ENCODE measurements at places on chromosomes 7 and 10.
A peak's percentile ranks its signal among the peaks of the same experiment; 100 is the strongest.

DNA sequence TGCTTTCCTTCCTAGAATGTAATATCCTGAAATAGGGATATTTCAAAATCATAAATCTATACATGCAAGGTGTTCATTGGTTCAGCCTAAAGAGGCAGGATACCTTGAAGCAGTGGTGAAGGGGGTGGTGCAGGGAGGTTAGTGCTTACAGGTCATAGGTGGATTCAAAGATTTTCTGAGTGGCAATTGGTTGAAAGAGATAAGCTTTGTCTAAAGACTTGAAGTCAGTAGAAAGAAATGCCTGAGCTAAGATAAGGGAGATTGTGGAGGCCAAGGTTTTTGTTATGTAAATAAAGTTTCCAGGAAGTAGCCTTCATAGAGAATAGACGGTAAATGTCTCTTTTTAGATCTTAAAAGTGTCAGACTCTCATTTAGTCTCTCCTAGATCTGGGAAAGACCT, 741.2 kb upstream of the ZWINT start:
- no peak for DNase-seq

DNA sequence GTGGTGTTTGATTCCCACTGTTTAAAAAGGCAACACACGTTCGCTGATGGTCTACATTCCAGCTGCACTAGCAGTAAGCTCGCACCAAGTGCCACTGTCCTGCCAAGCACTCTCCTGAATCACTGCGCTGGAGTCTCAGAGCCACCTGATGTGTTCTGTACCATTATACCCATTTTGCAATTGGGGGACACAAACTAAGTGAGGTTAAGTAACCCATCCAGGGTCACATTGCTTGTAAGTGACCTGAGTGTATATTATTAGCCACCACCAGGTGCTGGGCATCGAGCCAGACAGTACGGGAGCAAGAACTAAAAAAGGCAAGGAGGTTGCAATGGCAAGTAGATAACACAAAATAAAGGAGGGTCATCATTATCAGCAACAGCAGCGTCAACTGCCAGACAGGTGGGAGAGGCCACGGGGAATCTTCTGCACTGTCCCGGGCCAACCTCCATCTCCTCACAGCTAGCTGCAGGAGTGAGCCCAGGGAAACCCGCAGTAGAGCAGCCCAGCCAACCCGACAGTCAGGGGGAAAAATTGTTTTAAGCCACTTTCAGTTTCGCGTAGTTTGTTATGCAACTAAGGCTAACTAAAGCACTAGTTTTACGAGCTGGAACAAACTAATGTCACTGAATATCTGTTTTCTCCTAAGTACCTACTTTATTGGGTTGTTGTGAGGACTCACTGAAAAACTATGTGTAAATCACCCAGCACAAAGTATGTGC, 712 bp upstream of the CPVL start:
- DNase-seq, result no peak

DNA sequence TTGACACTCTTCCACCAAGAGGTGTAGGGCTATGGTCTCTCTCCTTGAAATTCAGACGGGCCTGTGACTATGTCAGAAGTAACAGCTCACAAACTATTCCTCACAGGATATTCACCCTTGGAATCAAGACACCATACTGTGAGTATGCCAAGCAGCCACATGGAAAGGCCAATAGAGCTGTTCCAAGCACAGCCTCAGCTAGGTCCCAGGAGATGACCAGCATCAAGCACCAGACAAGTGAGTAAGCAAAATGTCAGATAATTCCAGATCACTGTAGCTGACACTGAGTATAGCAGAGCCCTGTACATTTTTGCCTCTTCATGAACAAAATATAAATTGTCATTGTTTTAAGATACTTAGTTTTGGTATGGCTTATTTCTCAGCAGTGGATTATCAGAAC, 88.1 kb upstream of the KCND2 start:
- DNase-seq, result no peak

DNA sequence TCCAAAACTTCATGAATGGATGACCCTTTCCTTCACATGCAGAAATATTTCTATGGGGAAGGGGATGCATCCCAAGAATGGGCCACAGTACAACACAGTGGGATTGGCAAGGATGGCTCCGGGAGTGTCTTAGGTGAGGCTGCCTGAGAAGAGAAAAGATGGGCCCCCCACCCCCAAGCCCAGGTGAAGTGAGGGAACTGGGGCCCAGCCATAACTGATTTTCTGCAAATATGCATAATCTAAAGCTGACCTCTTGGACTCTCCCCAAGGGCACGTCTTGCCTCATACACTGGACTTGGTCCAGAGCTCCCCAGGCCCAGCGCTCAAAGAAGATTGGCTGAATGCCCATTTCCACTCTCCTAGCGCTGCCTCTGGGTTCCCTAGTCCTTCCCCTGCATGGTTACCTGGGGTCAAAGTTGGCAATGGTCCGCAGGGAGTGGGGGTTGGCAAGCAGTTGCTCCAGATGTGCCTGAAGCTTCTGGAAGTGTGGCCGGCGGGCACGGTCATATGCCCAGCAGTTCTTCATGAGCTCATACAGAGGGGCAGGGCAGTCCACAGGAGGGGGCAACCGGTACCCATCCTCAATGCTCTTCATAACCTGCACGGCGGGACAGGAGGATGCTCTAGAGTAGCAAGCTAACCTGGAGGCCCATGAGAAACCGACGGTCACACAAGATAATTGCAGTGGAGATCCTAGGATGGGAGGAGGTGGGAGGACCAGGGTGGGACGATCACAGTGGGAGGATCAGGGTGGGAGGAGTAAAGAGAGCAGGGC, 12.3 kb downstream of the ZYX start:
- DNase-seq, result no peak

DNA sequence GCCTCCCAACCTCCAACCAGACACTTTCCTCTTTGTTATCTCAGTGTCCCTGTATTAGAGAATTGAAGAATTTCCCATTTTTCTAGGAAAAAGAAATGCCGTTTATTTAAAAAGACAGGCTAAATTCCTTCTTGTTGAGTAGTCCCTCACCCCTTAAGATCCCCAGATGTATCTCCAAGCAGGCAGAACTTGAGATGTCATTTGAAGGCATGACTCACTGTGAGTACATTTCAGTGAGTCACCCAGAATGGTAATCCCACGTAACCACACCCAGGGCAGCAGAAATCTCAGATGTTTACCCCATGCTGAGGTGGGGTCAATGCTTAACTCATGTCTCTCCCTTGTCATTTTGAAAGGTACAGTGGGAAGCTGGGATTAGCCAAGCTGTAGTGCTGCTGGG, 4.4 kb downstream of the ZNF655 start:
- no peak for DNase-seq

GRCh38 chr7:117087639-117088396, 134.5 kb downstream of the ST7 start:
- DNase-seq, result no peak

DNA sequence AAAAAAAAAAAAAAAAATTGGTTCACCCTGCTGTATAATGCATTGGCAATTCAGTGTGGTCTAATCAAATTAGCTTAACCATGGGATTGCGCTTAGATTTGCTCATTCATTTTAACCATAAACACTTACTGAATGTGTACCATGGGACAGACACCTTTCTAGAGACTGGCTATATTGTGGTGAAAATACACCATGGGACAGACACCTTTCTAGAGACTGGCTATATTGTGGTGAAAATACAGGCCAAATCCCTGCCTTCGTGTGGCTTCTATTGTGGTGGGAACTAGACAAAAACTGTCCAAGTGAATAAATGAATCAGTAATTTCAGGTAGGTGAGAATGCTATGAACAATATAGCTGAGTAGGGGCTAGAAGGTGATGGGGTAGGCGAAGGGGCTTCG, 10.2 kb upstream of the REPIN1 start:
- no peak for DNase-seq

GRCh38 chr7:90574146-90574819, 21.8 kb upstream of the CDK14 start:
- no peak for DNase-seq

DNA sequence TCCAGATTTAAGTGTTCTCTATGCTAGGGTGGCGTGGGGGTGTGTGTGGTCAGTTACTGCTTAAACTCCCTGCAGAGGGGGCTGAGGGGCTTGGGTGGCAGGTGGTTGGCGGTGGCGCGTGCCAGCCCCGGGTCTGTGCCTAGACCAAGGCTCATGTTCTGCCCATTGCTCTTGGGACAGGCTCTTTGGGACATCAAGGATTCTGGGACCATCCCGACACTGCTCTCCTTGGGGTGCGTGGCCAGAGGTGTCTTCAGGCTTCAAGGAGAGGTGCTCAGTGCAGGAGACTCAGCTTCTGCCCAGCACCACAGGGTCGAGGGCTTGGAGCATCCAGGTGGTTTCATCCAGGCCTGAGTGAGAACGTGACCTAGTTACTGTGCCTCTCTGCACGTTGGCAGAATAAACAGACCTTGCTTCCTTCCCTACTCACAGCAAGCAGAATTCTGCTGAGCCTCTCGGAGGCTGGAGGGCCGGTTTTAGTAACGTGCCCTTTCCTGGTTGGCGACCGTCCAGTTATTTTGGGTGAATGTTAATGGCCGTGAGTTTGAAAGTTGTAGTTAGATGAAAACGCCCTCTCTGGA, 39.9 kb downstream of the CAMK1D start:
- peak; percentile 72 for DNase-seq

GRCh38 chr7:2120841-2121830, 111.6 kb downstream of the MAD1L1 start:
- no peak for DNase-seq
